ENCODE measurements at places on chromosomes 11 and 22.

DNA sequence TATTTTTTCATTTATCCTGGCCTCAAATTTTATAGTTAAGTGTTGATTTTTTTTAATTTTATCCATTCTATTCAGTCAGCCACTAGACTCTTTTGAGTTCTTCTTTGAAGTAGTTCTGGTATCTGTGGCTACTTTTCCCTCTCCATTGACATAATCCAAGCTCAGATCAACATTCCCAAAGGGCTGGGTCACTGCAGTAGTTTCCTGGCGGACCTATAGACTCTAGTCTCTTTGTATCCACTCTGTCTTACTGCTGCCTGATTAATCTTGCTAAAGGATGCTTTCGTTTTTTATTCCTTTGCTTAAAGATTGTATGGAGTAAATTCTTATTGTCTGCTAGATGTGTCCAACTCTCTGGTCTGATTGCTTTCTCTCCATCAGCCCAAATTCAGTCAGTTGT, 87.6 kb downstream of the UVRAG start:
- DNase-seq = no peak

GRCh38 chr11:60431251-60431650, 1.9 kb downstream of the MS4A5 start:
- DNase-seq = no peak

DNA sequence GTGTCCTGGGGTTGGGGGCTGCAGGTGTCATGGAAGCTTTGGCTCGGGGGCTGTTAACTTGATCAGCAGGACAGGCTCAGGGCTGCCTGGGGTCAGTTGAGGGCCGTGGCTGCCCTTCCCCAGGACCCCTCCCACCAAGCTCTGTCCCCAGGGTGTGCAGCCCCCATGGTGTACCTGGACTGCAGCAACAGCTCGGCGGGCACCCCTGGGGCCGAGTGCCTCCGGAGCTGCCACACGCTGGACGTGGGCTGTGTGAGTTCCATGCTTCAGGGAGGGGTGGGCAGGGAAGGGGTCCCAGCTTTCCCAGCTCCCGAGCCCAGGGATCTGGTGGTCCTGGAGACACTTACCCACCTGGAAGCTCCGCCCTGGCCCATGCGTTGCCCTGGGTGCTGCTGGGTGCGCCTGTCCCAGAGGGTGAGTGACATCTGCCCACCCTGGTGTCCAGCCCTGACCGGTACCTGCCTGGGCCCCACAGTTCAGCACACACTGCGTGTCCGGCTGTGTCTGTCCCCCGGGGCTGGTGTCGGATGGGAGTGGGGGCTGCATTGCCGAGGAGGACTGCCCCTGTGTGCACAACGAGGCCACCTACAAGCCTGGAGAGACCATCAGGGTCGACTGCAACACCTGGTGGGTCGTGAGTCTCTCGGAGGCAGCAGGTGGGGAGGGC, 11.3 kb downstream of the MUC5B start:
- DNase-seq = no peak

GRCh38 chr11:35318977-35319925, 100.1 kb downstream of the SLC1A2 start:
- DNase-seq = peak; percentile 26

- no peak for DNase-seq
These were observed 17.9 kb downstream of the TUB start for GRCh38 chr11:8098879-8099278.

- DNase-seq = no peak
These were observed 7.7 kb downstream of the EHBP1L1 start for GRCh38 chr11:65583589-65583988.

DNA sequence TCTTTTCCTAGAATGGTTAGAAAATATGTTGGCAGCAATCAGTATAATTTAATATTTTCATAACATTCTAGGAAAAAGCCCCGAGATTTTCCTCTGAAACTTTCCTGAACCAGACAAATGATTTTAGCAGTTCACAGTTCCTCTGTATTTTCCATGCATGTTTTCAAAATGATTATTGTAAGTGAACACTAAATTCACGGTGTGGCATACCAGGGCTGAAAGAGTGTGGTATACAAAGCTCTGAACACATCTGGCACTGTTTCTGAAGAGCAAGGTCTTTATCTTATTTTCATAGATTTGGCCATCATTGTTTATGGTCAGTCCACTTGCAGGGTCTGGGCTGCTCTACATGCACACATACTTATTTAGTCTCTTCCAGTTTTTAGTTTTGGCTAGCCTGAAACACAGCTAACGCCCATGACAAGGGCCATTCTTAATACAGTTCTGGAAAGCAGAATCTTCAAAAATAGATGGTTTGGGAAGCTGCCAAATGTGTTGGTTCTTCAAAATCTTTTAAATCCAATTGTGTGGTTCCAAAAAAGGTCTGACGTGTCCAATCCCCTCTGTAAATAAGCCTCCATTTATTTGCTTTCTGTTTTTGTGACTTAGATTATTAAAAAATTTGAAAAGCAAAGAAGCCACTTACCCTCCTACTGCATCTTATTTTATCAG, 7.9 kb upstream of the GAB2 start:
- DNase-seq = peak; percentile 9

- DNase-seq = no peak
These were observed 737 bp downstream of the PPP2R1B start for GRCh38 chr11:111765320-111765983.

DNA sequence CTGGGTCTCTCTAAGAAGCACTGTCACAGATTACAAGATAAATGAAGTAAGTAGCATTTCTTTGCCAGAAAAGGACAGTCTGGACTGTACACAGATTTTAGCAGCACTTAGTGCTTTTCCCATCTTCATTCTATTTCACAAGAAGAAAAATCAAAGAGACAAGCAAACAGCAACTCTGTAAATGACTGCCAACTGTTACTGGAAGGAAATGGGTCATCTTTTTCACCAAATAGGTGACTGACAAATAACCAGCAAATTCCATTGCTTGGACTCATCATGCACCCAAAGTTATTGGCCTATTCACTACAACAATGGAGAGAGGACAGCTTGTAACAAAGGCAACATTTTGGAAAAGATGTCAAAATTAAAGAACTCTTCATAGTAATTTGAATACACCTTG, 28.9 kb upstream of the CARD18 start:
- DNase-seq = no peak

- no peak for DNase-seq
These were observed 23.4 kb upstream of the WNT7B start for GRCh38 chr22:46000081-46001027.

- DNase-seq = peak; percentile 65
These were observed 2.0 kb downstream of the MYH9 start for GRCh38 chr22:36385491-36386350.

GRCh38 chr11:64084146-64084950, 48.6 kb downstream of the FLRT1 start:
- no peak for DNase-seq

- DNase-seq = no peak
These were observed 58.2 kb downstream of the SERGEF start for GRCh38 chr11:17954395-17955252.

GRCh38 chr22:29877620-29878019, 5.4 kb upstream of the MTMR3 start:
- DNase-seq = no peak

DNA sequence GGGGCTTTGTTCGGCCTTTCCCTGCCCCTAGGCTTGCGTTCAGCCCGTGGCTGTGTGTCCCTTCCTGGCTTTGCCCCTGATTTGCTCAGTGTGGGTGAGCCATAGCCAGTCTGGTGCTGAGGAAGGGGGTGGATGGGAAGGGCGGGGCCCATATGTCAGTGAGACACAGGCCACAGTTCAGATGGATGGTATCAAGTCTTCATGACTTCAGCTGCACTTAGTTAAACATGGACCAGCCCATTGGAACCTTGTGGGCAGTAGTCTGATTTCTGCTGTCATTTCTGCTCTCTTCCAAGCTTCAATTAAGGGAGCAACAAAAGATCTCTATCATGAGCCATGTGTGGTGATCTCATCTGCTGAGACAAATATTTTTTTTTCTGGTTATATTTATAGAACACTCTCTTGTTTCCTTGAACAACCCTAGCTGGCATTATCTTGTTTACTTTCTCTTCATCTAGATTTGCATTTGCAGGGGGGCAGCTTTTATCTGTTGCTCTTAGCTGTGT, 21.6 kb upstream of the PEX26 start:
- DNase-seq = no peak

DNA sequence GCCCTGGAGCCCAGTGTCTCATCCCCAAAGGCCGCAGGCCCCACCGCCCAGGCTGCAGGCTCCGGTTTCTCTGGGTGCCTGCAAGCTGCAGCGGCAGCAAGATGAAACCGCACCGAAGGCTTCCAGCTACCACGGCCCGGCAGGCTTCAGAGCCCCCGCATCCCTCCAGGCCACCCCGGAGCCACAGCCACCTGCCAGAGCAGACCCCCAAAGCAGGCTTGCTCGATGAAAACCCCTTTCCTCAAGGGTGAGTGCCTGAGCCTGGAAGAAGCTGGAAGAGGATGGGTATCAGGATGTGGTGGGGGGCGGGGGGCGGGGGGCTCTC, 24.5 kb upstream of the GNB1L start:
- DNase-seq = no peak

Measured in eye (tissue), 1 donor.